ENCODE measurements at places on chromosomes 3 and 15.

GRCh38 chr3:73409138-73409763, 215.5 kb downstream of the PDZRN3 start:
- no peak for DNase-seq

DNA sequence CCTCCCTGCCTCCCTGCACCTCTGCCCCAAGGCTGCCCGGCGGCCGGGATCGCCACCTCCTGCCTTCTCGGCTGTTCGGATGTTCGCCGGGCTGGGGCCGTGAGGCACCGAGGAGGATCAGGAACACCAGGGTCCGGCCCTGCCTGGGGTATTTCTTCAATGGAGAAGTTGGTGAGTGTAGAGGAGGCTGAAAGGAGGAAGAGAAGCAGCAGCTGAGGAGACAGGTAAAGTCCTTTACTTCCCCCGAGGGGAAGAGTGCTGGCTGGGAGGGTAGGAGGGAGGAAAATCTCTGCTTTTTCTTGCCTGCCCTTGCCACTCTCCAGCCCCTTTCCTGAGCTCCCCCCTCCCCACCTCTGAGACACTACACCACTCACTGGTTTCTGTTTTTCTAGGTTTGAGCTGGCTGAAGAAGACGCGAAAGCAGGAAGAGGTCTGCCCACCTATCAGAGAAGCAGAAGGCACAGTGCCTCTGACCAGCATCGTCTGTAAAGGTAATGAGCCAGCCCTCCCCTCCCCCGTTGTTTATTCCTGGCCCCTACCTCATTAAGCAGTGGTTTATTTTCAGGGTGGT, 519 bp downstream of the ASB7 start:
- DNase-seq: no peak

GRCh38 chr15:53576841-53577240, 182.6 kb downstream of the WDR72 start:
- DNase-seq: no peak

DNA sequence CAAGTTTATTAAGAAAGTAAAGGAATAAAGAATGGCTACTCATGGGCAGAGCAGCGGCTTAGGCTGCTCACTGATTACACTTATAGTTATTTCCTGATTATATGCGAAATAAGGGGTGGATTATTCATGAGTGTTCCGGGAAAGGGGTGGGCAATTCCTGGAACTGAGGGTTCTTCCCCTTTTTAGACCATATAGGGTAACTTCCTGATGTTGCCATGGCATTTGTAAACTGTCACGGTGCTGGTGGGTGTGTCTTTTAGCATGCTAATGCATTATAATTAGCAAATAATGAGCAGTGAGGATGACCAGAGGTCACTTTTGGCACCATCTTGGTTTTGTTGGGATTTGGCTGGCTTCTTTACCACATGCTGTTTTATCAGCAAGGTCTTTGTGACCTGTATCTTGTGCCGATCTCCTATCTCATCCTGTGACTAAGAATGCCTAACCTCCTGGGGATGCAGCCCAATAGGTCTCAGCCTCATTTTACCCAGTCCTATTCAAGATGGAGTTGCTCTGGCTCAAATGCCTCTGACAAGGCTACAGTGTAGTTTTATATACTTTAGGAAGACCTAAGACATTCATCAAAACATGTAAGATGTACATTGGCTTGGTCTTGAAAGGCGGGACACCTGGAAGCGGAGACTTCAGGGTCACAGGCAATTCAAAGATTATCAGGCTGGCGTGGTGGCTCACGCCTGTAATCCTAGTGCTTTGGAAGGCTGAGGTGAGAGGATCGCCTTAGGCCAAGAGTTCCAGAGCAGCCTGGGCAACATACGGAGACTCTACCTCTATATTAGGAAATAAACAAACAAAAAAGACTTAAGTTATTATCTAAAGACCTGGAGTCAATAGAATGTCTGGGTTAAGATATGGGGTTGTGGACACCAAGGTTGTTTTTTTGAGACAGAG, 3.2 kb upstream of the BLOC1S6 start:
- DNase-seq: no peak

- DNase-seq: no peak
Measured at GRCh38 chr3:171295484-171296373, 164.5 kb downstream of the TNIK start.

DNA sequence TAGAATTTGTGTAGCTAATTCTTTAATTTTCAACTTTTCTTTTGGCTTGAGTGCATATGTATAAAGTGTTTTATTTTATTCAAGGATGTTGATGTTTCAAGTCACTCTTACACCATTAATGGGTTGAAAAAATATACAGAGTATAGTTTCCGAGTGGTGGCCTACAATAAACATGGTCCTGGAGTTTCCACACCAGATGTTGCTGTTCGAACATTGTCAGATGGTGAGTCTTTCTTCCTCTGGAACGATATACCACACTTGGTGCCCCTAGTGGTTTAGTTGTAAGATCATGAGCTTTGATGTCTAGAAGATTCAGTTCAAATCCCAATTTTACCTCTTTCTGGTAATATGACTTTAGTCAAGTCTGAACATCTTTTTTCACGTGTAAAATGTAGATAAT, 119.3 kb downstream of the HCN4 start:
- no peak for DNase-seq

DNA sequence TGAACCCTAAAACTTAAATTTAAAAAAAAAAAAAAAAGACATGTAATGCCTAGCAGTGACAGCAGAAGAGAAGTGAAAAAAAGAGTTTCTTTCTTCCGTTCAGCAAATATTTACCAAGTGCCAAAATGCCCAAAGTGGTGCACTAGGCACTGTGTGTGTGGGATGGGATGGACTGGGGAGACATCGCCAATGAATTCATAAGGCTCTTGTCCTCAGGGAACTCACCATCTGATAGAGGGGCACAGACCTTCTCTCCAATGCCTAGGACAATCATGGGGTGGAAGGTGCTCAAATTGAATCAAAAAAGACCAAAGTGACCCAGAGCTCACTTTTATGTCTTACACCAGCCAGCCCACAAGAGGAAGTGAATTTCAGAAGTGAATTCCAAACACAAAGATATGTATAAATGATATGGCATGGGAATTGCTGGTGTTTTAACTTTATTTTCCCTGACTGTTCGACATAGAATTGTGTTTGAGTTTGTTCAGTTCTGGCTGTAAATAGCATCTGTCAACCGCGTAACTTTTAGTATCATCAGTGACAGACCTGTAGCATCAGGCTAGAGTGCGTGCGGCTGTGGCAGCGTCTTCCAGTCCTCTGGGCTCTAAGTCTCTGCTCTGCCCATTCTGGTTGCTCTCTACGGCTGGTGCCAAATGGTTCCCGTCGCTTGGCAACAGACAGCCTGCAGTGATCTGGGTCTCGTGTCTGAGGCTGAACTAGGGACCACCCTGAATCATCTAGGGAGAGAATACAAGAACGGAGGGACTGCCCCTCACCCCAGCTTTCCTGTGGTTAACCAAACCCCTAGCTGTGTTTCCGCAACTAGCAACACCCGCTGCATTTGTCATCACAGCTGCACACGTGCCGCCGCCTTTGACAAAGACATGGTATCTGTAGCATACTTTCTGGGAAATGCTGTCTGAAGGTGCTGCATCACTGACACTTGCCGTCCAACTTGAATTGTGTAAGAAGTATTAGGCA, 154.0 kb upstream of the THBS1 start:
- peak; percentile 57 for DNase-seq

- DNase-seq: no peak
Measured at GRCh38 chr15:62020576-62021160, 39.6 kb downstream of the VPS13C start.

- no peak for DNase-seq
Measured at GRCh38 chr3:134387293-134387692, 13.0 kb upstream of the AMOTL2 start.

DNA sequence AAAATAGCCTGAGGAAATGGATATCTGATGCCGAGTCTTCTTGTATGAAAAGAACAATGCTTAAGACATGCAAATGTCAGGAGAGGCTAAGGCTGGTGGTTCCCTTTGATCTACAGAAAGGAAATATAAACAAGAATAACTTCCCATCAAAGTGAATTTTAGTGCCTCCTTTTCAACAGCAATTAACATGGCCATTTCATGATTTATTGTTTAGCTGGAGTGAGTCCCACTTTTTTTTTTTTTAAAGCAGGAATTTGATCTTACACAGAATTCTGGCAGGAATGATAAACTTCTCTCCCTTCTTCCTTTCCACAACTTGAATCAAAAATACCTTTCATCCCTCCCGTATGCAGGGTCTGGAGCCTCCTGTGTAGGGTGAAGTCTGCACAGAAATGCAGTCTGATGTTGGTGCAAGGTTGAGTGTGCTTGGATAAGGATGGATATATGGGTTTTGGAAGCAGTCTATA, 287.0 kb downstream of the MEX3B start:
- DNase-seq: no peak

GRCh38 chr15:62067448-62068044, 769 bp downstream of the C2CD4A start:
- DNase-seq: peak; percentile 15

- DNase-seq: no peak
Measured at GRCh38 chr3:153881201-153881600, 240.0 kb upstream of the ARHGEF26 start.

DNA sequence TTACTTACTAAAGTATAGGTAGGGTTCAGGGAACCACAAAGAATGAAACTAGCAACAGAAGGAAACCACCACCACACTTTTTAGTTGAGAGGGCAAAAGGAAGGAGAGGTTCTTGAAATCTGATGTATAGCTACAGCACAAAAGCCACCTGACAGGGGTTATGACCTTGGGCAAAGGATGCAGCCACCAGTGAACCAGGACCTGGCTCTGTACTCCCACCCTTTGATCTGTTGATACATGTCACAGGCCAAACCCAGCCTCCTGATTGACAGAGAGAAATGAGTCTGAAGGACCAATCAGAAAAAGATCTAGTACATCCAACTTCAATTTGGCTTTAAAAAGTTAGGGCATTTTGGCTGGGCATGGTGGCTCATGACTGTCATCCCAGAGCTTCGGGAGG, 20.0 kb upstream of the BLM start:
- no peak for DNase-seq

DNA sequence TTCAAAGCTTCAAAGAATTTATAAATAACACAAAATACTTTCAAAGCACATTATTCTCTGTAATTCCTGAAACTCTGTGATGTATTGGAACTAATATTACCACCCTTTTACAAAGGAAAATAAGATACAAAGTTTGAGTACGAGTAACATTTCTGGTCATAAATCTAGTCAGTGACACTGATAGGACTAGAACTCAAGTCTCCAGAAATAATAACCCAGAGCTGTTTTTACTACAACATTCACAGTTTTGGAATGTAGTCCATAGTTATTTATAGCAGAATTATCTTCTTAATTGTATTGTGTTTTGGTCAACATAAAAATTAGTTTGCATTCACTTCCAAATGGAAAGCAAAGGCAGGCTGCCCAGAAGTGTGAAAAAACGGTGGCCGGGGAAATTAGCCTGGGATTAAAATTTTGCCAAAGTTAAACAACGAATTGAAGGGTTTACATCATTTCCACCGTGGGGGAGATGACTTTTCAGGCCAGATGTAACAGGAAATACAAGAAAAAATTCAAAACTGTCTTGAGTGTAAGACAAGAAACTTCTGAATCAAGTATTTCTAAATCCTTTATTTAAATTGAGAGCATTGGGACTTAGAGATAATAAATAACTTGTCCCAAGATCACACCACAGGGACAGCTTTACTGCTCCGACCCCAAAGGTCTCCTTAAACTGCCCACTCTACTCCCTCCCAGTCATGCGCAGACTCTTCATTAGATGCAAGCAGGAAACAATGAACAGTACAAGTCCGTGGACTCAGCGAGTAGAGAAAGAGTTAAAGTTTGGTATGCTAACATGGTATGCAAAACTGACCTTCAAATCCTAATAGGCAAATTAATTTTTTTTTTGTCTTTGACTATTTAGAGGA, 74.3 kb upstream of the VGLL4 start:
- no peak for DNase-seq

DNA sequence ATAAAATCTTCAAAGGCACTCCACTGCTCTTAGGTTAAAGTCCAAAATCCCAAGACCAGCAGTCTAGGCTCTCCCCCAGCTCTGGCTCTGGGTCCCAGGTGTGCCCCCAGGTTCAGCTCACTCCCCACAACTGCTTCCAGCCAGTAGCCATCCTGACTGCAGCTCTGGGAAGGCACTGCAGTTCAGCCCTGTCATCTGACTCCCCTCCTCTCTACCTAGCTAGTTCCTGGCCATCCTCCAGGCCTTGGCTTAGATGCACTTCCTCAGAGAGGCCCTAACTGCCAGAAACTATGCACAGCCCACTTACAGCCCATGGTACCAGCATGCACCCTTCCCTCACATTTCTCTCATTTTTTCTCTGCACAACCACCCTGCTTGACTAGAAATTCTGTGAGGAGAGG, 25.5 kb downstream of the TBC1D2B start:
- DNase-seq: no peak

GRCh38 chr15:78069052-78069414, 8.5 kb downstream of the TBC1D2B start:
- no peak for DNase-seq

DNA sequence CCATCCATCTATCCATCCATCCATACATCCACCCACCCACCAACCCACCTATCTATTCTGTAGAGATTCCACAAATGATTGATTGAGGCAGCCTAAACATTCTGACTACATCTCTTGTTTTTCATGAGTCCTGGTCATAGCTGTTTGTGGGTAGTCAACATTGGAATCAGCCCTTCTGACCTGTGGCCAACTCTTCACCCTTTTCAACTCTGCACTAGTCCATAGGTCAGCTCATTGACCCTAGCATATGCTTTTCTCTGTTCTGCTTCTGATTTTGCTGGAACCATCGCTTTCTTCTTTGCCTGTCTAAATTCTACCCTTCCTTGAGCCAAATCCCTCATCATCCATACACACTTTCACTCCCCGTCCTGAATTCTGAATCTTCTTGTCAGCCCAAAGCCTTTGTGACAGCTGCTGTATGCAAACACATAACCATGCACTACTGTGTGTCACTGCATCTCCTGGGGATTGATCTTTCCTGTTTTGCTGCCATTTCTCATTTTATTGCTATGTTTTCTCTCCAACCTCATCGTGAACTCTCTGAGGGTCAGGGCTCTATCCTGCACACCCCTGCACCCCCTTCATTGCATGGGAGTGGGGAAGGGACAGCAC, 16.8 kb upstream of the KCTD6 start:
- DNase-seq: no peak

DNA sequence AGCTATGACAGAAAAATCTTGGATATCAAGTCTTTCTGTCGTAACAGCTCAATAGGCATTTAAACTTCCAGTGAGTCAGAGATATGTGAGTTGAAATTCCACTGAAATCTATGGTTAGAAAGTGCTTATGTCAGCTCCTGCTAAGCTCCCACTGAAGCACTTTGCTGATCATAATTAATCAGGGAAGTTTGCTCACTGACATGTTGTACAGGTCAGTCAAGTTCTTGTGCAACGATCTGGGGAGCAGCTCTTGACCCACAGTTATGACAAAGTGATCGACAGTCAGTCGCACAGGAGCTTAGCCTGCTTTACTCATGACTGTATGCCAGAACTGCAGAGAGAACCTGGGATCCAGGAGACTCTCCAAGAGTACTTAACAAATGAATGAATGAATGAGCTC, 453.5 kb downstream of the SOX2 start:
- no peak for DNase-seq

DNA sequence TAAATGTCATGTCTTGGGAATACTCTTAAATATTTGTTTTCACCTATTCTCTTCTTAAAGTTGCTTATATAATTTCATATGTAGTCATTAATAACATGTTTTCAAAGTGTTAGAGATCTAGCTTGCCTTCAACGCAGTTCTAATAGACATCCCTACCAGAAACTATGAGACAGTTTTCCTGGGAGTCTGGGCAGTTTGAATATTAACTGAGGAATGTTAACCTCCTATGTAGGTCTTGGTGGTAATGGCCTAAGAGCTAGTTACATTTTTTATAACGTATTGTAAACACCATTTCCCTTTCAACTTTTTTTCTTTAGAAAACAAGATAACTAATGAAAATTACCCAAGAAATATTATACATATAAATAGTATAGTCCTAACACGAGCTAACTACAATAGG, 328.2 kb downstream of the TIGIT start:
- no peak for DNase-seq

Data from stimulated activated CD4-positive, alpha-beta T cell treated with anti-CD3 and anti-CD28 coated beads, Interleukin-12 subunit alpha, Interleukin-12 subunit beta, amount 100 ng/mL, for 24 hours (primary cell).